ENCODE measurements at places on chromosomes 7 and 10.

DNA sequence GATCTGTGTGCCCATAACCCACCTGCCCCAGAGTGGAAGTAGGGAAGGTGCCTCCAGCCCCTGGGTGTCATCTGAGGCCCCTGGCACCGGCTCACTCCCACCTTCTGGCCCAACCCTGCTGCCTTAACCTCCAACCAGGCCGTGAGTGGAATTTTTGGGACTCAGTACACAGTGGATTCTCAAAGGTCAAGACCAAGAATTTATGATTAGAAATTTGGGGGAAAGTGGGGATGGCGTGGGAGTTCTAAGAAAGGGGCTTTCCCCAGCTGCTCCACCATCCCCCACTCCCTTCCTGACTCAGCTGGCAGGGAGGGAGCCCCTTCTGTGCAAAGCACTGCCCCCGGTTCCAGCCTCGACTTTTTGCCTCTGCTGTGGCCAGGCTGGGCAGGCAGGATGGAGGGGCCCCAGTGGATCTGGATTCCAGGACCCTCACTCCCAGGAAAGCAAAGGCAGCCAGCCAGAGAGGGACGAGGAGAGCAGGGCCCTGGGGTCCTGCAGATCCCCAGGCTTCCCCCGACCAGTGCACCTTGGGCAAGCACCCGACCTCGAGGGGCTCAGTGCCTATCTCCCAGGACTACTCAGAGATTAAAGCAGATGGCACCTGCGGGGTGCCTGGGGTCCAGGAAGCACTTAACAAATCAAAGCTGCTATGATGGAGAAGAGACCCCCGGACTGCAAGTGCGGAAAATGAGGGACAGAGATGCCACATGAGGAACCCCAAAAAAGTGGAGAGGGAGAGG, 12.8 kb downstream of the SPOCK2 start:
- DNase-seq, result no peak

DNA sequence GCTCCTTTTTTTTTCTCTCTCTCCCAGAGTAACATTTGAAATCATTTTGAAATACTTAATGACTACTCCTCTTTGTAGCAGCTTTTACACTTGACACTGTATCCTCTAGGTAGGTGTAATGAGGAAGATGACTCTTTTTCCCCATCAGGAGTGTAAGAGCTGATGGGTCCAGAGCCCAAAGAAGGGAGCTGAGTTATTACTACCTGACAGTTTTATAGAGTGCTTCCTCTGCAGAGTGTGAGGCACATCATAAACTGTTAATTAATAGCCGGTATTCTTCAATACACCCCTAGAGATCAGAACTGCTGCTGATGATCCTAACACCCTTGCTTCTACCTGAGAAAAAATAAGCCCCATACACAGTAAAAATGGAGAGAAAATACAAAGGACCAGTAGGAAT, 279.8 kb upstream of the SEMA3A start:
- DNase-seq, result no peak

GRCh38 chr7:121431996-121432395, 35.9 kb upstream of the FAM3C start:
- no peak for DNase-seq

- DNase-seq, result no peak
Measured at GRCh38 chr10:52099026-52099600, 215.0 kb upstream of the DKK1 start.

GRCh38 chr7:18655912-18656311, 160.4 kb downstream of the HDAC9 start:
- DNase-seq, result no peak

DNA sequence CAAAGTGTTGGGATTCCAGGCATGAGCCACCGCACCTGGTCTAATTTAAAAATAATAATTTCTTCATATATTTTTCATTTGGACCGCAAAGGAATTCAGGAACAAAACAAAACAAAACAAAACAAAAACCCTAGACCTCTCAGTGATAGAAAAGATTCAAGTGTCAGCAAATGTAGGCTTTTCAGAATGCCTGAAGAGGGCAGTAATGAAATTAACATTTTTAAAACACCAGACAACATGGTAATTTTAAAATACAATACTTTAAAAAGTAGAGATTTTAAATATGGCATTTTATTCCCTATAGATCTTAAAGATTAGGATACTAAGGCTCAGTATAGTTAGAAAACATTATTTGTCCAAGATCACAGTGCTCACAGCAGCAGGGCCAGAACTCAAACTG, 36.6 kb downstream of the DNMBP start:
- no peak for DNase-seq

- DNase-seq, result peak; percentile 18
Measured at GRCh38 chr7:22574754-22575520, 74.9 kb upstream of the STEAP1B start.

DNA sequence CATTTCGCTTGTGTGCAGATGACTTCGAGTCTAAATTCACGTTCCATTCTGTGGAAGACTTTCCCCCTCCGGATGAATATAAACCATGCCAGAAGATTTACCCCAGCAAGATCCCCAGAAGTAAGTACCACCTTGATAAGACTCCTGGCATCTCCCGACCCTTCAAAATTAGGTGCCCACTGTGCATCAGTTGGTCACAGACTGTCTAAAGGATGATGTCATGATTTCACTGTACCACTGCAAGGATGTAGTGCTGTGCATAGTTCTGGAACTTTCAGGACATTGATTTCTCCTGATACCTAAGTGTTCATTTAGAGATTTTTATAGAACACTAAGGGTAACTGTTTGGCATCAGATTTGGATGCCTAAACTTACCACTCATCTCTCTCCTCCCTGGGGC, 83.0 kb downstream of the WIPF3 start:
- DNase-seq, result no peak
